ENCODE measurements at places on chromosomes 12 and 14.

- DNase-seq = no peak
Observed at GRCh38 chr14:26121181-26121580, 476.7 kb downstream of the NOVA1 start.

DNA sequence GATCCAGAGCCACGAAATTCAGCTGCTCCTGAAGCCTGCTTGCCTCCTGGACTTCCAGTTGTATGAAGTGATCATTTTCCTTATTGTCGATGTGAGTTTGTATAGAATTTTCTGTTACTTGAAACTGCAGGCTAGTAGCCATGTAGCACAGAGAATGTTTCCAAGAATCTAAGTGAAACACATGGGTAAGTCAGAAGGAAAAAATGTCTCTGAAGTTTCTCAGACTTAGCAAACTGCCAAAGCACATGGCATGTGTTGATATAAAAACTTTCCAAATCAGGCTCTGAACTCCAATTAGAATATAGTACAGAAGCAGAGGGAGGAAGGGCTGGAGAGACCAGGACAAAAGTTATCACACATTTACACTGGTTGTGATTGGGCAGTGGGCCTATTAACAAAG lies 9.8 kb upstream of the PCNX1 start:
- no peak for DNase-seq

- DNase-seq = no peak
Observed at GRCh38 chr14:33435911-33436689, 497.4 kb downstream of the NPAS3 start.

DNA sequence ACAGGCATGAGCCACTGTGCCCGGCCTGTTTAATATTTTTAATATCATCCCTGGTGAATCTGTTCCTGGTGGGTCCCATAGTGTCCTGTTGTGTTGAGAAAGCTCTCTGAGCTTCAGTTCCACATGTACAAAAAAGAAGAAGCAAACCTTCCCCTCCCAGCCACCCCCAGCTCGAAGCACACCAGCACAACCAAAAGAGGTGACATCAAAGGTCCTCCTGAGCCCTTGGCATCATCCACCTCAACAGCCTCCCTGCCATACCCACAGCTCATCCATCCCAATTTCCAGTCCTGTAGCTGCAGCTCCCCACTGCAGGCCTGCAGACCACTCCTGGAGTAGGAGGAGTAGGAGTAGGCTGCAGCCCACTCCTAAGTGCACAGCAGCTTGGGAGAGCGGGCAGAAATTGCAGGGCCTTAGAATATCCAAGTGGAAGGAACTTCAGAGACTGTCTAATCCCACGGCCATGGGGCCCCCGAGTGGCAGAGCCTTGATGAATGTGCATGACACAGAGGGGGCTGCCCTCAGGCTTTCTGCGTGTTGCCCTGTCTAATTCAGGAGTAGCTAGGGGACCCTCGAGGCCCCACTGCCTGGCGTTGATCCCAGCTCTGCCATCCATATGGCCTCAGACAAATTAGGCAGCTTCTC lies 36.7 kb upstream of the CD9 start:
- DNase-seq = no peak

GRCh38 chr12:68835333-68835908 lies 27.4 kb downstream of the MDM2 start:
- no peak for DNase-seq

- DNase-seq = no peak
Observed at GRCh38 chr14:22607291-22607690, 9.2 kb downstream of the ABHD4 start.

All from hematopoietic multipotent progenitor cell treated with erythropoietin and hydrocortisone succinate and interleukin-3 and kit ligand, for 17 days (in vitro differentiated cells).